ENCODE measurements at places on chromosomes 13 and 19. TPM values are rescaled to one million over a fixed set of nuclear protein-coding genes. Genes with fewer than 3 reads are reported as not detected.

The TMPRSS9 gene
- not detected for total RNA-seq

The KLK2 gene
- not detected for total RNA-seq

The C5AR2 gene
- total RNA-seq, result not detected

The GTF2F2 gene
- total RNA-seq, result 22.1 TPM

The RASAL3 gene
- 38.5 TPM for total RNA-seq

The SAE1 gene
- 153 TPM for total RNA-seq

The IZUMO2 gene
- total RNA-seq, result not detected

The ZNF8 gene
- 8.2 TPM for total RNA-seq

The PCID2 gene
- total RNA-seq, result 48.0 TPM

The CEACAM16 gene
- total RNA-seq, result not detected

The PDX1 gene
- not detected for total RNA-seq

The MBNL2 gene
- 148 TPM for total RNA-seq

The GRIN3B gene
- 4.2 TPM for total RNA-seq

The ZNF223 gene
- 5.2 TPM for total RNA-seq

The MATK gene
- 0.29 TPM for total RNA-seq

The DZIP1 gene
- 19.1 TPM for total RNA-seq

The ARHGAP35 gene
- 35.6 TPM for total RNA-seq

The KLK14 gene
- total RNA-seq, result not detected

The SMIM44 gene
- total RNA-seq, result not detected

The SRRM5 gene
- total RNA-seq, result 0.10 TPM

The AKAP8L gene
- 67.3 TPM for total RNA-seq

The PRR20E gene
- total RNA-seq, result not detected

The ZNF28 gene
- total RNA-seq, result 19.8 TPM

The NKPD1 gene
- total RNA-seq, result 0.65 TPM

The ZNF222 gene
- 5.9 TPM for total RNA-seq

The TDRD12 gene
- 0.19 TPM for total RNA-seq

Measured in vein endothelial cell (primary cell).